Fibroblast of upper back skin (primary cell): ENCODE measurements at places on chromosomes 1 and 21.

GRCh38 chr1:191134796-191135195, 657.1 kb upstream of the BRINP3 start:
- DNase-seq: peak; percentile 18

GRCh38 chr1:85274969-85275453, 1.4 kb downstream of the BCL10 start:
- peak; percentile 74 for DNase-seq

DNA sequence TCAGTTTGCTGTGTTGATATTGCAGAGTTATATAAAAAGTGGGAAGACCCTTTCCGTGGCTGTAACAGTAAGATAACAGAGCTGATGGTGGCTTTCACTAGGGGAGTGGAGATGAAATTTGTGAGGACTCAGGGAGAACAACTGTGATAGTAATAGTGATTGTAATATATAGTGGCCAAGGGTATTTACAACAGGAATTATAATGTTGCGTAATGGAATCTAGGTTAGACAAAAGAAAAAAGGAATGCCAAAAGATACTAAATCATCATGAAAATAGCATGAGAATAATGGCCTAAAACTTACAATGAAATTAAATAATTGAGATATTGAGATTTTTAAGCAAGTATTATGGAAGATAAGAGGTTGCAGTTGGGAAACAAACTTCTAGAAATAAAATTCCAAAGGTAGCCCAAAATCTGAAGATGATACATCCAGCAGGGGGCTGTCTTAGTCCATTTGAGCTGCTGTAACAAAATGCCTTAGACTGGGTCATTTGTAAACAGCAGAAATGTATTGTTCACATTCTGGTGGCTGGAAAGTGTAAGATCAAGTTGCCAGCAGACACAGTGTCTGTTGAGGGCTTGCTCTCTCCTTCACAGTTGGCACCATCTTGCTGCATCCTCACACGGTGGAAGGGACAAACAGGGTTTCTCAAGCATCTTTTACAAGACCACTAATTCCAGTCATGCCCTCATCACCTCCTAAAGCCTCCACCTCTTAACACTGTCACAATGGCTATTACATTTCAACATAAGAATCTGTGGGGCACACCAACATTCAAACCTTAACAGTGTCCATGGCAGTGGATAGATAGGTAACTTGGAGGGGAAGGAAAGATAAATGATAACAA, 711.2 kb downstream of the MRPL39 start:
- DNase-seq: peak; percentile 59

- DNase-seq: no peak
These were observed 53.4 kb downstream of the DMRTA2 start for GRCh38 chr1:50369830-50370229.

GRCh38 chr1:5818755-5819154, 173.5 kb downstream of the NPHP4 start:
- no peak for DNase-seq

- DNase-seq: no peak
These were observed 36.5 kb downstream of the YY1AP1 start for GRCh38 chr1:155651861-155652661.

DNA sequence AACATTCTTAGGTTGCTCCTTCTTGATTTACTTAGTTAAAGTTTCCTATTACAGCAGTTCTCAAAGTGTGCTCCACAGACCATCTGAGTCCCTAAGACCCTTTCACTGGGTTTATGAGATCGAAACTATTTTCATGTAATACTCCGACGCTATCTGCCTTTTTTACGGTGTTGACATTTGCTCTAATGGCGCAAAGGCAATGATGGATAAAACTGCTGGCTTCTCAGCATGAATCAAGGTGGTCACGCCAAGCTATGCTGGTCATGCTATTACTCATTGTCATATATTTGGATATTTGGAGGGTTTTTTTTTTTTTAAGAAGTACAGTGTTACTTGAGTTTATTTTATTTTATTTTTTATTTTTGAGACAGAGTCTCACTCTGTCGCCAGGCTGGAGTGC, 235.1 kb downstream of the KIF26B start:
- peak; percentile 16 for DNase-seq

DNA sequence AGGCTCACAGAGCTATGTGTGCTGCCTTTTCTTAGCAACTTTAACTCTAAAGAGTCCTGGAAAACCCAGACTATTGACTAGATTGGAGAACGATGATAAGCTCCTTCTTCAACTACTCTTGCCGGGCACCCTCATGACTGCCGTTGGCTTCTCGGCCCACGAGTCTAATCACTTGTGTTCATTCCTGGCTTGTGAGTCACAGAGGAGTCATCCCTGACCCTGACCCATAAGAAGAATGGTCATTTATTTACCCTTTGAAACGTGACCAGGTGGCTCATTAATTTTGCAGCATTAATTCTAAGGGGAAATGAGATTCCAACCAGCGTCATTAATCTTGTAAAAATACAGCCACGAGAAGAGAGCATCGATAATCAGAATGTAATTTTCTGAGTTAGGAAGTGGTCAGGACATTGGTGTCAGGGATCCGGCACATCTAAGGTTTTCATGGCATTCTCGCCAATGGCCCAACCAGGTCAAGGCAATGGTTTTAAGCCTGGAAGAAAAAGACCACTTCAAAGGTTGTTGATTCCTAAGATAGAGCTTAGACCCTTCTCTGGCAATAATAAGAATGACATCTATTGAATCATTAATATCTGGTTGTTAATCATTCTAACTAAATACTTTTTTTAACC, 183.6 kb upstream of the RUNX1 start:
- no peak for DNase-seq

GRCh38 chr21:16199539-16199938, 469.8 kb downstream of the USP25 start:
- DNase-seq: no peak

GRCh38 chr1:235261243-235261642, 66.7 kb downstream of the ARID4B start:
- DNase-seq: no peak

- DNase-seq: no peak
These were observed 7.5 kb upstream of the RAB29 start for GRCh38 chr1:205782627-205783432.

DNA sequence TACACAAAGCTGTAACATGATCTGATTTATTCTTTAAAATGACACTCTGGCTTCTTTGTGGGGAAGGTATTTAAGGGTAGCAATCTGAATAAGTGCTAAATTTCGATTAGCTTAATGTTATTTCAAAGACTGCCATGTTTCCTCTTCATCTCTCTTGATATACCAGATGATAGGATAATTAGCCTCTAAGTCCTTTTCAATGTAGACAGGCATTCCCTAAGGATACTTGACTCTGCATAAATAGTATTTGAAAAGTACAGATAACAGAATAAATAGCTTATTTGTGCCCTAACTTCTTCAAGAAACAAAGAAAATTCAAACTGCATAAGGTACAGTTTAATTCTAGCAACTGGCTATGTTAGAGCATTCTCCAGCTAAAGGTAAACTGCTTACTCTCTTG, 46.2 kb downstream of the ARHGAP29 start:
- DNase-seq: no peak

GRCh38 chr1:72066431-72066830, 215.9 kb downstream of the NEGR1 start:
- DNase-seq: peak; percentile 41

GRCh38 chr1:93874025-93874651, 4.9 kb downstream of the DNTTIP2 start:
- DNase-seq: peak; percentile 25

DNA sequence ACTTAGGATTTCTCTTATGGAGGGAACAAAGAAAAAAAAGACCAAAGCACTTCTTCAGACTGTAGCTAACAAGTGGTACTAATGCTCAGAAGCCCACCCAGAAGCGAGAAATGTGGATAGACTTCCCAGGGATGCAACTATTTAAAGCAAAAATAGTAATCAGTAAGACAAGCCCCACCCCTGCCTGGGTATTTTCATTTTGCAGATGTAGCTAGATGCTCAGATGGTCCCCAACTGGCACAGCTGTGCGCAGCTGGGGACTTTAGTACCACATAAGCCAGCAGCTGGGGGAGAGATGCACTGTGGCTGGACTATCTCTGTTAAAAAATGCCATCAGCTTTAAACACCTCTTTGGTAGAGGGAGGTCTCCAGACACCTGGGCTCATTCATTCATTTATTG, 77.8 kb upstream of the SPAG17 start:
- no peak for DNase-seq

DNA sequence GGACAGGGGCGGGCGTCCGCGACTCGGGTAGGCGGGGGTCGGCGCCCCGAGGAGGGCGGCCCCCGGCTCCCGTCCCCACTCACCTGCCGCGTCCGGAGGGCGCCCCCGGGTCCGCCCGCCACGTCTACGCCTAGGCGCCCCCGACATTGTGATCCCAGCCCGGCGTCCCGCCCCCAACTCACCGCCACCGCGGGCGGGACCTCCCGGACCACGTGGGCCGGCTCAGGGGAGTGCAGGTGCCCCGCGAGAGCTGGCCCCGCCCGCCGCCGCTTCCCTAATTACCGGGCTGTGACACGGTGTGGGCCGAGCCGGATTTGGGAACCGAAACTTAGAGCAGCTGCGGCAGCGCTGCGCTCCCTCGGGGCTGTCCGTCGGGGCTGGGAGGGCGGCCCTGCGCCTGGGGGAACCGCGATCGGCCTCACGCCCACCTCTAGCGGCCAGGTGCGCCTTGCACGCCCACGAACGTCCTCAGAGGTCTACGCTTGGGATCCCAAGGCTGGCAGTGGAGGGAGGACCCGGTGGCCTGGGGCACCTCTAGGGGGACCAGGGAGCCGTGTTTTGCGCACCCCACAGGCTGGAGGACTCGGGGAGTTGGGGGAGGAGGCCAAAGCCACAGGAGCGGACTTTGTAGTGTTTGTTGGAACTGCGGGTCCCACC, 521 bp upstream of the NADK start:
- DNase-seq: no peak

- no peak for DNase-seq
These were observed 1.6 kb upstream of the PMF1 start for GRCh38 chr1:156211243-156211642.

GRCh38 chr1:28933277-28933676, 18.9 kb downstream of the EPB41 start:
- DNase-seq: no peak

GRCh38 chr1:109041621-109042468, at the start of gene WDR47:
Gene WDR47, minus strand, starts transcription at chr1:109042102. Its CDS starts 18,590 bp downstream, at chr1:109023512.
- DNase-seq: peak; percentile 95

- DNase-seq: no peak
These were observed 10.3 kb downstream of the CD2 start for GRCh38 chr1:116764466-116764898.

DNA sequence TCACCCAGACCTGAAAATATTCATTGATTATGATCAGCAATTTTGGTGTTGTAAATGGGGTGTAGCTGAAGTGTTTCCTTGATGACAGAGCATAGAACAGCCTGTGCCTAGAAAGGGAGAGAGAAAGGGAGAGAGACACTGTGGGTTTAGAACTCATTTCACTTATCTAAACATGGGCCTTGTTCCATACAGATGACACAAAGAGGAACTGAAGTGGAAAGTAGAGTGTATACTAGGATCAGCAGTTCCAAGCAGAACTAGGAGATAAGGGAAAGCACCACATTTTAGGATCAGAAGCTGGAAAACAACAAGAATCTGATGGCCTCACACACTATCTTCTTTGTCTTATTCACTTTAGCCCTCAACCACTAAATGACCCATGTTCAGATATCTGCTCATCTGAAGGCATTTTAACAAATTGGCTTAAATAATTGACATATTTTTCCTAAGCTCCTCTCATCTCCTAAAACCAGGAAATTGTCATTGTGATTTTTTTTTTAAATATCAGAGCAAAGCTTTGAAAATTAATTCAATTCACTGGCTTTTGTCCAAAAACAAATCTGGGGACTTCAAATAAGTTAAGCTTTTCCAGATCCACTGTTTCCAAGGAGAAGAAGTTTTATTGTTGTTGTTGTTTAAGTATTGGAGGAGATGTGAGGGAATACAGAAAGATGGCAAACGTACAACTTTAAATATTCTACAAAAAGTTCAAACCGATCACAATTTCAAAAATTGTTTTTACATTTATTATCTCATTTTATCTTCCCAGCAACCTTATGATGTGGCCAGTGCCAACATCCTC, 103.8 kb downstream of the LYPLAL1 start:
- no peak for DNase-seq

DNA sequence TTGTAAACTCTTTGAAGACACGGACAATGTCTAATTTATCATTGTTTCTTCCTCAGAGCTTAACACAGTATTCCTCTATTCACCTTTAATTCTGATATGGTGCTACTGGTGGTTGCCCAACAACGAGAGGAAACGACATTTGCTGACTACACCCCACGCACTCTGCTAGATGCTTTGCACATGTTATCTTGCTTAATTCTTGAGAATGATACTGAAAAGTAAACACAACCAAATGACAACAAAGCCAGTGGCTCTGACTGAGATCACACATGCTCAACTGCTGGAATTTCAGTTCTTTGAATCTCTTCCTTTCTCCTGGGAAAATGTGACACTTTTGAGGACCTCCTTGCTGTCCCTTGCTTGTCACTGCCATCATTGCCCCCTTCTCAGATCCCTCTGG, 37.2 kb upstream of the DDAH1 start:
- no peak for DNase-seq

- DNase-seq: no peak
These were observed 32.4 kb upstream of the ZNF124 start for GRCh38 chr1:247204177-247204647.

DNA sequence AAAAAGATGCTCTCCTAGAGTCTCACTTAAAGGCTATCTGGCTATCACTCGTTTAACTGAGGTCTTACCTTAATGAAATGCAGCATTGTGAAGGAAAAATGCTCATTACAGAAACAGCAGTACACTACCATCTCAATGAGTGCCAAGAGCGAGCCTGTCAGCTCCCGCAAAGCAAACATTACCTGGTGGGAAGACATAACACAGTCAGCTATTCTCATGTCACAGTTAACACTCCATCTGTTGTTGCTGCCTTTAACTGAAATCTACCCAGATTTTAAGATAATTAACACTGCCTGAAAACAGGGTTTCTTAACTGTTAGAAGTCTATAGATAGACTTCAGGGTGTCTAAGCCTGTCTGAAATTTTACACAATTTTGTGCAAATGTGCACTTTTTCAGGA, 39.1 kb downstream of the PCSK9 start:
- no peak for DNase-seq

GRCh38 chr1:193433599-193433998, 247.2 kb upstream of the B3GALT2 start:
- DNase-seq: no peak

GRCh38 chr1:101288491-101288944, 51.7 kb downstream of the S1PR1 start:
- DNase-seq: peak; percentile 82

GRCh38 chr1:47643306-47644211, 205.7 kb downstream of the FOXD2 start:
- no peak for DNase-seq

- no peak for DNase-seq
These were observed 148.6 kb downstream of the PCP4 start for GRCh38 chr21:40015818-40016217.

- DNase-seq: peak; percentile 51
These were observed 25.2 kb upstream of the DYRK1A start for GRCh38 chr21:37341254-37341960.

GRCh38 chr1:60921175-60921574, 161.2 kb upstream of the NFIA start:
- DNase-seq: no peak
